Spleen (tissue), 13 donors: ENCODE measurements at places on chromosomes 4 and X.

- no peak for DNase-seq
- no peak overlapping the region for H3K27ac ChIP-seq
- H3K4me1 ChIP-seq: no peaks in the 10 kb centered on the region
These were observed 52.5 kb downstream of the LINC00632 start for GRCh38 chrX:140762061-140762460.

DNA sequence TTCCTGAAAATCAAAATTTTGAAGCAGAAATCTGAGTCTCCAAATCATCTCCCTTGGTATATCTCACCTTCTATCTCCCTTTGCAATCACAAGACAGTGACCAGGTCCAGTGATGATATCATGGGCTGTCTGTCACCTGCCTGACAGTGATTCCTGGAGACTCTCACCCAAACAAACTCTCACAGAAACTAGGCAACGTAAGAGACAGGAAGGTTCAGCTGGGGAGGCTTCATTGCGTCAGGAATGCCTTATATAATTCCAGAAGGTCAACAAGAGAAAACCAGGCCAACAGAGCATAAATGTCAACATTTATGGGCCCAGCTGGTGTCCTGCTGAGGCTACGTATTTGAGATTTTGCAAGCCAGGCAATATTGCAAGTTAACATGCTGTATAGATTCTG is 412.7 kb downstream of the KCNIP4 start:
- H3K36me3 ChIP-seq: no peaks in the 10 kb centered on the region
- H3K4me3 ChIP-seq: no peak overlapping the region
- no peaks in the 10 kb centered on the region for H3K27me3 ChIP-seq
- no peak overlapping the region for H3K27ac ChIP-seq
- DNase-seq: no peak

DNA sequence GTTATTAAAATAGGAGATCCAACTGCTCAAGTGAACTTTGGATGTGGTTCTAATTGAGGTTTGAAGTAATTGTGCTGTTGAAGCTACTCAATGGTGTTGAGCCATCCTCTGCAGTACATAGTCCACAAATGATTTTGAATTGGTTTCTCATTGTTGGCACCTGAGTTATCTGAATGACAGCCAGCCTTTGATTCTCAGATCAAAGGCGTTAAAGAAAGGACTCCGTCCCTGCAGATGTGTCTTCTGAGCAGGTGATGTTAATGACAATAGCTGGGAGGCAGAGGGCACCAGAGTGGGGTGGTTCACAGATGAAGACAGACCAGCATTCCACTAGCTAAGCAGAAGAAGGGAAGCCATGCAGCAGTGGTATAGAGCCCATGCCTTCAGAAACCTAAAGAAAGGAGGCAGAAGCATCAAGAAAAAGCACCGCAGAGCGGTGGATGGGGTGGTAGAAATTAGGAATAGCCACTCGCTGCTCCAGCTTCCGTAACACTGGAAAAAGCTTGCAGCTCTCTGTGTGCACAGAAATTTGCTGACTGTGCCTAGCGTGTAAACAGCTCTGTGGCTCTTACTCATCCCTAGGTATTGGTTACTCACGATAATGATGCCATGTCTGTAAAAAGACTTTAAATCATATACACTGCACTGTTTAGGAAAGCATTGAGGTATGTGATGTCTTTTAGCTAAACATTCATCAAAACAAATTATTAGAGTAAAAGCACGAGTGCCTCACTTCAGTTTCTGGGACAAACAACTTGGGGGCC is 79.2 kb upstream of the CLCN4 start:
- H3K27me3 ChIP-seq: no peaks in the 10 kb centered on the region
- no peak for DNase-seq
- no peaks in the 10 kb centered on the region for H3K36me3 ChIP-seq
- H3K27ac ChIP-seq: no peak overlapping the region
- H3K4me3 ChIP-seq: no peak overlapping the region
- no peaks in the 10 kb centered on the region for H3K4me1 ChIP-seq

GRCh38 chr4:154349829-154350228 is 141.8 kb downstream of the DCHS2 start:
- H3K27me3 ChIP-seq: no peaks in the 10 kb centered on the region
- no peaks in the 10 kb centered on the region for H3K4me1 ChIP-seq
- H3K27ac ChIP-seq: no peak overlapping the region
- H3K4me3 ChIP-seq: no peak overlapping the region

- H3K27me3 ChIP-seq: no peaks in the 10 kb centered on the region
- no peak for DNase-seq
- H3K4me3 ChIP-seq: no peak overlapping the region
- no peaks in the 10 kb centered on the region for H3K36me3 ChIP-seq
- H3K4me1 ChIP-seq: no peaks in the 10 kb centered on the region
These were observed 304.4 kb upstream of the SLIT2 start for GRCh38 chr4:19947349-19947748.
